ENCODE measurements at places on chromosomes 11 and 22. TPM values are rescaled to one million over a fixed set of nuclear protein-coding genes. Genes with fewer than 3 reads are reported as not detected.

The MYBPC3 gene
- not detected for total RNA-seq

The MOV10L1 gene
- total RNA-seq: not detected

- no peak for DNase-seq
Measured at GRCh38 chr11:61103851-61104423, 1.6 kb downstream of the CD5 start.

GRCh38 chr22:44192098-44192815 lies 11.5 kb downstream of the PARVG start:
- DNase-seq: peak; percentile 45

DNA sequence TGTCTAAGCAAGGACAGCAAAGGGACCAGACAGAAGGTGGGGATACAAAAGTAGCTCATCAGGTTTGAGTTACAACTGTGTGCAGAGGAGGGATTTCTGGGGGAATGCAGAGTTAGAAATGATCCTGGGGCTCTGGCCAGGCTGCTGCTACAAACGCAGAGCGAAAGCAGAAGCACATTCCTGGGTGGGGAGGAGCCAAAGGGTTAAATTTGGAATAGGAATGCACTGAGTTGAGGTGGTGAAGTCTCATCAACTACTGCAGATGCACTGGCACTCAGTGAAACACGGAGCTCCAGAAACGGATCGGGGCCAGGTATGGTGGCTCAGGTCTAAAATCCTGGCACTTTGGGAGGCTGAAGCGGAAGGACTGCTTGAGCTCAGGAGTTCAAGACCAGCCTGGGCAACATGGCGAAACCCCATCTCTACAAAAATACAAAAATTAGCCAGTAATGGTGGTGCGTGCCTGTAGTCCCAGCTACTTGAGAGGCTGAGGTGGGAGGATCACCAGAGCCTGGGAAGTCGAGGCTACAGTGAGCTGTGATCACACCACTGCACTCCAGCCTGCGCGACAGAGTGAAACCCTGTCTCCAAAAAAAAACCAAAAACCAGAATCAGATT lies 3.2 kb downstream of the CHKA start:
- DNase-seq: no peak

DNA sequence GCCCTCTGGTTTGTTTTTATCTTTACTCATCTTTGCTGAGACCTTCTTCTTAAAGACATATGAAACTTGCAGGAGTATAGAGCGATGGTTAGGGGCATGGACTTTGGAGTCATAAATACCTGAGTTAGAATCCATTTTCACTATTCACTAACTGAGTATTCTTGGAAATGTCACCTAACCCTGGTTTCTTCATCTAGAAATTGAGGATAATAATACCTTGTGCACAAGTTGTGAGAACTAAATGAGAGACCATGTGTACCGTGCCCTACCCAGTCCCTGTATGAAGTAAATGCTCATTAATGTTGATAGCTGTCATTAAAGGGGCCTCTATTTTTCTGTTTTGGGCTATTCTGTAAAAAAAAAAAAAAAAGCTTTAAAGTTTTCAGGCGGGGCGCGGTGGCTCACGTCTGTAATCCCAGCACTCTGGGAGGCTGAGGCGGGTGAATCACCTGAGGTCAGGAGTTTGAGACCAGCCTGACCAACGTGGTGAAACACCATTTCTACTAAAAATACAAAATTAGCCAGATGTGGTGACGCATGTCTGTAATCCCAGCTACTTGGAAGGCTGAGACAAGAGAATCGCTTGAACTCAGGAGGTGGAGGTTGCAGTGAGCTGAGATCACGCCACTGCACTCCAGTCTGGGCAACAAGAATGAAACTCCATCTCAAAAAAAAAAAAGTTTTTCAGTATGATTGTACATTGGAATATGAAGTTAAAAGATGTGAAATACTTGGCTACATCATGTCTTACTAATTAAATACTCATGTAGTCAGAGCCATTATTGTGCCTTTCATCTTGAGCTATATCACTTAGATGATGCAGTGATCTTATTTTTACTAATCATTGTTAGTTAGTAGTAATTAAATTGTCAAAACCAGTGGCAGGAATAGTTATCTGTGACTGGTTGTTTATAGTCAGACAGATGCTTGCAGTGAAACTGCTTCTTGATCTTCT lies 95.0 kb downstream of the AMOTL1 start:
- peak; percentile 84 for DNase-seq

DNA sequence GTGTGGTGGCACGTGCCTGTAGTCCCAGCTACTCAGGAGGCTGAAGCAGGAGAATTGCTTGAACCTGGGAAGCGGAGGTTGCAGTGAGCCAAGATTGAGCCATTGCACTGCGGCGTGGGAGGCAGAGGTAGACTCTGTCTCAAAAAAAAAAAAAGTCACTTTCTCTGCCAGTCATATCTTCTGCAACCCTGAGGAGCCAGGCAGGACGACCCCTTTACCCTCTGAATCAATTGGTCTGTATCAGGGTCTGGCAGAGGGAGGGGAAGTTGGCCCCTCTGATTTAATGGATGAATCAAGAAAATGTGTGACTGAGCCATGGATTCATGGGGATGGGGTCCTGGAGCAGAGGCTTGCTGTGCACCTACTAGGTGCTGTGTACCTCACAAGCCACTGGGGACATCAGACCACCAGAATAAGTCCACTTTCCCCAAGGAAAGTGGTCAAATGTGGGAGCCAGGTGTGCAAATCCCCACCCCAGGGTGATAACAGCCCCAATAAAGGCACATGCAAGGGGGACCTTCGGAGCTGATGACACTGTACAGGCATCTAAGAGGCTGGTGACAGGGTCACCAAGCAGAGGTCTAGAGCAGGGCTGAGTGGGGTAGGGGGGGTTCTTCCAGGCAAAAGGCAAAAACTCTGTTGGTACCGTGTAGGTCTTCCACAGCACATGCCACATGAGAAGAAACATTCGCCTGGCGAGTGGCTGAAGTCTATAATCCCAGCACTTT lies 29.0 kb downstream of the TXN2 start:
- no peak for DNase-seq

Measured in HT1080 (cell line).